ENCODE measurements at places on chromosomes 7 and 10. TPM values are rescaled to one million over a fixed set of nuclear protein-coding genes. Genes with fewer than 3 reads are reported as not detected.

GRCh38 chr7:79050603-79051002, 402.9 kb downstream of the MAGI2 start:
- no peaks in the 10 kb centered on the region for H3K36me3 ChIP-seq
- H3K4me1 ChIP-seq, result peaks cover 11% of the 10 kb centered on the region
- H3K4me3 ChIP-seq, result no peak overlapping the region
- no peak overlapping the region for H3K27ac ChIP-seq

- no peaks in the 10 kb centered on the region for H3K4me1 ChIP-seq
- H3K36me3 ChIP-seq, result no peaks in the 10 kb centered on the region
- no peak overlapping the region for H3K4me3 ChIP-seq
- DNase-seq, result no peak
Measured at GRCh38 chr10:131137223-131137622, 174.3 kb downstream of the TCERG1L start.

- no peaks in the 10 kb centered on the region for H3K27me3 ChIP-seq
- H3K27ac ChIP-seq, result no peak overlapping the region
- no peaks in the 10 kb centered on the region for H3K36me3 ChIP-seq
- peaks cover 5% of the 10 kb centered on the region for H3K4me1 ChIP-seq
Measured at GRCh38 chr10:61766927-61767326, 104.2 kb downstream of the CABCOCO1 start.

DNA sequence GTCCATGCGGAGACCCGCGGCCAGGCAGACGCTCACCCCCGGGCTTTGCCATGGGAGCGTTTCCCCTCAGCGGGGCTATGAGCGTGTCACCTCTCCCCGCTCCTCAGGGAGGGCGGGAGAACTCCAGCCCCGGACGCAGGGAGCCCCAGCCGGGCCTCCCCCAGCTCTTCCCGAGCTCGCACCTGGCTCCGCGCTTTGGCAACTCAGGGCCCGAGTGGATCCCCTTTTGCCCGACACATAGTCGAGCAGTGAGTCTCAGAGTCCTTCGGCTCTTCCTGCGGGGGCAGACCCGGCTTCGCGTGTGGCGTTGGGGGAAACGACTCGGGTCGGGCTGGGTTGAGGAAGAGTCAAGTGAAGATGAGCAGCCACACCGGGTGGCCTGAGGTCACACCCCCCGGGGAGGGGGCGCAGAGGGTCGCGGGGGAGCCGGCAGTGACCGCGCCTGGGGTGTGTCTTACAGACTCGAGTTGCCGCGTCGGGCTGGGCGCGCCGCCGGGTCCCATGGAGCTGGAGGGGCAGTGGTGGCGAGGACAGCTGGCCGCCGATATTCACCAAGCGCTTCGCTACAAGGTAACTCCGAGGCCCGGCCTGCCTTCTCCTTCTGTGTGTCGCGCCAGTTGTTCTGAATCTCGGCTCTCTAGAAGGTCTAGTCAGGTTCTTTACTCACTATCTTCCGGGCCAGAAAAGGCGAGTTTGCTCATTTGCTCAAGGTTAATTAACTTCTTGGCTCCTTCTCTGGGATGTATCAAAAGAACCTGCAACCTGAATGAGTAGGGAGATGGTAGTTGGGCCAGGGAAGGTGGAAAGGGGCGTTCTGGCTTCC, 721 bp downstream of the CCNJ start:
- H3K27ac ChIP-seq, result peak overlapping the region; percentile 93
- H3K4me1 ChIP-seq, result peaks cover 22% of the 10 kb centered on the region
- H3K4me3 ChIP-seq, result peak overlapping the region; percentile 94
- DNase-seq, result peak; percentile 86

DNA sequence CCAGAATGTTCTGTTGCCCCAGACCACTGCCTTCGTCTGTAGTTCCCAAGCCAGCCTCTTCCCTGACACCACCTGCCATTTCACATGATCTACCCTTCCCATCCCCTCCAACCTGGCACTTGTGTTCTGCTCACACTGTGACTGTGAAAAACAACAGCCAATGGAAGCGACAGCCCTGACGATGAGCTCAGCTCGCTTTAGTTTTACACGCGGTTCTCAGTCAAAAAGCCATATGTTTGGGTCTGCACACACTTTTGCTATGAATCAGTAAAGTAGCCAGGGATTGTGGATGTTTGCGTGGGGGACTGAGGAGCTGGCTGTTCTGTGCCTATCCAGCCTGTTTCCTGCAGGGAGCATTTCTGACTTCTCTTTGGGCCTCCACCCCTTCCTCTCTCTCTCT, 282.7 kb downstream of the WDR11 start:
- H3K27ac ChIP-seq, result no peak overlapping the region
- H3K4me3 ChIP-seq, result no peak overlapping the region
- no peak for DNase-seq
- H3K27me3 ChIP-seq, result peaks cover 8% of the 10 kb centered on the region
- no peaks in the 10 kb centered on the region for H3K4me1 ChIP-seq

DNA sequence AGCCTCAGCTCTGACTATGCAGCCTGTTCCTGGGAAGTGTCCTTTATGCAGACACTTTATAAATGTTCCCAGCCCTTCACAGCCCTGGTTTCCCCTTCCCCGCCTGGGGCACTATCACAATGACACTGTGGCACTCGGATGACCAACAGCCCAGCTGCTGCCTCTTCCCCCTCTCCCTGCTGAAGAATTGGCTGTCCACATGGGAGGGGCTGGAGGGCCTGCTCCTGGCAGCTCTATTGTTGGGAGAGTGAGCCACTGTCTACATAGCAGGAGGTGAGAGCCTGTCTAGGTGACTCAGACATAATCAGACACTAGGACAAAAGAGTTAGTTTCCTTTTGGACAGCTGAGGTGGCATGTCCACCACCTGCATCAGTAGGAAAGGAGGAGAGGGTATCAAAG, 437.5 kb downstream of the PLXNA4 start:
- H3K4me3 ChIP-seq, result no peak overlapping the region
- no peak overlapping the region for H3K27ac ChIP-seq
- peaks cover 38% of the 10 kb centered on the region for H3K36me3 ChIP-seq
- DNase-seq, result no peak

HKDC1 gene
- 0.19 TPM for total RNA-seq

LRRC4 gene
- 0.70 TPM for total RNA-seq
